KBM-7 (cell line): ENCODE measurements at places on chromosomes 7 and 10.

GRCh38 chr10:123331438-123331837 is 177.2 kb downstream of the BUB3 start:
- no peak for DNase-seq

DNA sequence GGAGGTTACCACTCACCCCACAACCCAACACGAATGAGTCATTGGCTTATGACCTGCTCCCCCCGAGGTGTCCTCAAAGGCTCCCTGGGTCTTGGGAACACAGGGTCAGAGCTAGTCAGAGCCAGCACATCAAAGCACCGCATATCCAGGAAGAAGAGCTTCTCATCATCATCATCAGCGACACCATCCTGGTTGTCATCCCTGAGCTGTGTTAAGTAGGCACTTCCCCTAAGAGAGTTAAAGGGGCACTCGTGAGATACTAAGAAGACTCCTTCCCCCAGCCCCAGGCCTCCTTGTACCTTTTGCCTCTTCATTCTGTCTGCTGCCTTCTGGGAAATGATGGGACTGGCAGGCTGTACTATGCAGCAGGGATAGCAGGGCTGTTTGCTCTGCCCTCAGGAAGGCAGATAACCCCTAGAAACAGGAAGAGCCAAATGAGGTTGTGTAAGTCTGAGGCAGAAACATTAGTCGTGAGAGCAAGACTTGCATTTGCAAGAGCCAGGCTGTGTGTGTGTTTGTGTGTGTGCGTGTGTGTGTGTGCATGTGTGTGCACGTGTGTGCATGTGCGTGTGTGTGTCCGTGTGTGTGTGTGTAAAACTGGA is 11.1 kb upstream of the CPA1 start:
- peak; percentile 68 for DNase-seq

DNA sequence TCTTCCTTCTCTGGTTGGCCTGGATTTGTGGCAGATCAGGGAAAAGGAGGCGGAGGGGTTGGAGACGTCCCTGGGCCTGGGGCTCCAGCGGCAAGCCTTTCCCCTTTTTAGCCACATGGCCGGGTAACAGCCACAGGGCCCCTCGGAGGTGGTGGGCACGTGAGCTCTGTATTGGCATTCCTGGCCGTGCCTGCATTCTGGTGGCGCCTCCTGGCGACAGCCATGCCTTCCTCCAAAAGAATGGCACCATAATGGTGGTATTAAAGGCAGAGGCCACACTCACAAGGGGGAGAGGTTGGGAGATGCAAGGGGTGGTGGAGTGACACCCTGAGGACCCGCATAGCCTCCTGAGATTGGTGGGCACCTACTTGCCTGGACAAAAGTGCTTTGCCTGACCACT is 3.0 kb upstream of the AQP1 start:
- no peak for DNase-seq

DNA sequence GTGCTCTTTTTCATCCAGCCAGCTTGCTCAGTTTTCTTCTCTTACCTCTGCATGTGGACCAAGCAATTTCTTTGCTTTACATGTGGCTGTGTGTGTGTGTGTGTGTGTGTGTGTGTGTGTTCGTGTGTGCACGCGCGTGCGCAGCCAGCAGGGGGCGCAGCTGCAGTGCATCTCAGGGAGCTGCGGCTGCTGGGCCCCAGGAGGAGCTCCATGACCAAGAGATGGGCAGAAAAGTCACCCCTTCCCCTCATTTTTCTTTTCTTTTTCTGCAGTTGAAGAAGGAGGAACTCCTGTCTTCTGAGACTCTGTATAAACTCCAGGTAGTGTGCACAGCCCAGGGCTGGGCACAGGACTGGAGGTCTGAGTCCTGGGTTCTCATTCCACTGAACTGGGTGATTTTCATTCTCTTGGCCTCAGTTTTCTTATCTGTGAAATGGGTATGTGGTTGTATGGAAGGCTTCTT is 41.8 kb downstream of the BLNK start:
- DNase-seq = peak; percentile 79

DNA sequence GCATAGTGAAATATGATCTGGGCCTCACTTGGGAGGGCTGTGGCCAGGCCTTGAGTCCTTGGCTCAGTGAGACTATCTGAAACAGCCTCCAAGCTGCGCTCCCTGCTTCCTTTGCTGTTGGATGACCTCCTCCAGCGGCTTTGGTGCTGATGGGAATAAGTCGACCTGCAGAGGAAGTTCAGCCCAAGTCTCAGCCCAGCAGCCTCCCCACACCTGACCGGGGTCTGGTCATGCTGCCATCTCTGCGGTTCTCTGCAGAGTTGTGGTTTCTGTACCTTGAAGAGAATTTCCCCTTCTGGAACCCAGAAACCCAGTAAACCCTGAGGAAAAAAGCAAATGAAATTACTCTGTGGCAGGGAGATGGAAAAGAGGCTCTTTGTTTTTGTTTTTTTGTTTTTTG is 4.6 kb upstream of the RBAK start:
- DNase-seq = peak; percentile 20

- no peak for DNase-seq
Observed at GRCh38 chr10:91598211-91598977, 34.5 kb downstream of the PPP1R3C start.

DNA sequence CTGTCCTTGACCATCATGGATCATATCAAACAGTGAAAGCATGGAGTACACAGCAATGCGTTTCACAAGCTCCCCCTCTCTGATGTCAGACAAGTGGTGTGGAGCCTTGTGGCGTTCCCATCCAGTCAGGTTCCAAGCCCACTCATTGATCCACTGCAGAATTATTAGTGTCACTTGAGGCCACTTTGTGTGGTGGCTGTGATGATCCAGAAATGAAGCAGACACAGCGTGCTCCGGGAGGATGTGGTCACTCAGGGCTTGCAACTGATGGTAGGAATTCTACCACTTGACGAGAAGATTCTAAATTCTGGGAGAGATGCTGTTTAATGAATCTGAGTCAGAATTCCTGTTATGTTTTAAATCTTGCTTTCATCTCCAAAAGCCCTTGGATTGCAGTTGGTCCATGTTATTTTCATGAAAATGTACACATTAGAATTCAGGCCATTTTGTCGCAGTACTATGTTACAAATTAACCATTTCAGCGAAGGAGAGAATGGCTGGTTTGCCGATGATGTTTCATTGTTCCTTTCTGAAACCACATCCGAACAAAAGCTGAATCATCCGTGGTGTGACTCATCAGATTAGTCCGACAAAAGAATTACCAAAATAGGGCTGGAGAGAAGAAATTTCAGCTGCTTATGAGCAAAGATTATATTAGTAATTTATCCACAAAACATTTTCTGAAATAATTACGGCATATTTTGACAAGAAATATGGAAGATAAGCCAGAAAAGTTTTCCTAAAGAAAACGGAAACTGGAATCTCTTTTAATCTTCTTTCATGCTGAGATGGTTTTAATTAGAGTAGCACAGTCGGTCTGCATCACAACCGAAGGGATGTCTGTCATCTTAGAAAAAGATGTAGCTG is 48.1 kb downstream of the INSYN2A start:
- peak; percentile 40 for DNase-seq

GRCh38 chr10:16930540-16930939 is 113.3 kb upstream of the RSU1 start:
- no peak for DNase-seq

DNA sequence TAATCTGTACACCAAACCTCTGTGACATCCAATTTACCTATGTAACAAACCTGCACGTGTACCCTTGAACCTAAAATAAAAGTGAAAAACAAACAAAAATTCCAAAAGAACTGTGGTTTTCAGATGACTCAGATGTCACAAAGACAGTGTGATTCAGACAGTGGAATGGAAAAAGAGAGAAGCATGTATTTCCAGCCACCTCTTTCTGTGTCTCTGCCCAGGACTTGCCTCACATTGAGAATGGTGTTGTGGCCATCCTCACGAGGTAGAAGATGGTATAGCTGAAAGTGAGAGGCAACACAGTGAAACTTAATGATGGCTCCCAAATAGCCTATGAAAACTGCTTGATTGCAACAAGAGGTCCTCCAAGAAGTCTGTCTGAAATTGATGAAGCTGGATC is 78.0 kb downstream of the ARL5B start:
- no peak for DNase-seq

DNA sequence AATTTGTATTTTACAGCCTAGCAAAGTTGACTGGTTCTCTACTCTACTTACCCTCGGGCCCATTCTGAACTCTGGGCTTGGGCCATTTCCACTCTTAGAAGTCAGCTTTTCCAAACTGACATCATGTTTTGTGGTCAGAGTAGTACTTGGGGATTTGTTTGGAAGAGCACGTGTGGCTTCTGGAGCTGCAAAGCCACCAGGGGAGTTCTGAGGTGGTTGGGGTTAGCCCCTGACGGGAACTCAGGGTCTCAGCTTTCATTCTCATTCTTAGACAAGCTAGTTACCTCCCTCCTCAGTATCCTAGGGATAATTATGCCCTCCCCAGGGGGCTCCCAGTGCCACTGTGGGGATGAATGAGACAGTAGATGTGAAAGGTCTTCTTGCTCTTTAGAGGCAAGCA is 647.7 kb upstream of the GALNT17 start:
- DNase-seq = no peak
